Occipital lobe (tissue), 3 donors: ENCODE measurements at places on chromosomes 11 and 22. TPM values are rescaled to one million over a fixed set of nuclear protein-coding genes. Genes with fewer than 3 reads are reported as not detected.

DNA sequence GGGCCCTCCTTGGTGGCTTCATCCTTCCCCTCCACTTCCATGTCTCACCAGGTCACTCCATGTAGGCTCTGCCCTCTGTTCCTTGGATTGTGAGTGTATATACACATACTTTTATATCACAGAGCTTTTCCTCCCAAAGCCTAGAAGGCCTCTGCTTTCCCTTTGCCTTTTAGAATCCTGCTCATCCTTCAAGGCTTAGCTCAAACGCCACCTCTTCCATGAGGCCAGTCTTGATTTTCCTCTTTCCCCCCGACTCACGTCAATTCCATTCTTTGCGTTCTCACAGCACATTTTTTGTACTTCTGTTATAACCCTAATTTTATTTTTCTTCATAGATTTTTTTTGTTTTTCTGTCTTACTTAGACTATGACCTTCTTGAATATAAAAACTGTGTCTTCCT, 3.8 kb downstream of the ABCG4 start:
- no peak for DNase-seq

- DNase-seq: no peak
Measured at GRCh38 chr11:123475469-123475868, 45.4 kb downstream of the GRAMD1B start.

- DNase-seq: peak; percentile 88
Measured at GRCh38 chr11:75639762-75640181, 29.1 kb downstream of the MAP6 start.

- no peak for DNase-seq
Measured at GRCh38 chr11:19715373-19715772, 2.7 kb downstream of the NAV2 start.

- DNase-seq: no peak
Measured at GRCh38 chr22:22974795-22975580, 87.4 kb downstream of the IGLL5 start.

DNA sequence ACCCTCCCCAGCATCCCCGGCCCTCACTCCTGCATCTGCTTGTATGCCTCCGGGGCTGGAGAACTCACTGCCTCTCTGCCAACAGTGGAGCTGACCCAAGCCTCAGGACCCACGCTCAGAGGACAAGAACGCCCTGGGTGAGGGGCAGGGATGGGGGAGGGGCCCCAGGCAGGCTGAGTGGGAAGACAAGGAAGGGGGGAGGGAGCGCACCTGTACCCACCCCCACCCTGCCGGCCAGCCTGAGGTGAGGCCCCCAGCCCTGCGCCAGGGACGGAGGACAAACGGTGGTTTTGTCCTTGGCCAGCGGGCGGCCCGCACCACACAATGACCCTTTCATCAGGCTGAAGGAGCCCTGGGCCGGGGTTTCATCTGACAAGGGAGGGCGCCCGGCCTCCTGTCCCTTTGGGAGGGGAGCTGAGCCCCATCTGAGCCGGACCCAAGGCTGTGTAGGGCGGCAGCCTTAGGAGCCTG, 10.0 kb downstream of the WNT7B start:
- DNase-seq: no peak

DNA sequence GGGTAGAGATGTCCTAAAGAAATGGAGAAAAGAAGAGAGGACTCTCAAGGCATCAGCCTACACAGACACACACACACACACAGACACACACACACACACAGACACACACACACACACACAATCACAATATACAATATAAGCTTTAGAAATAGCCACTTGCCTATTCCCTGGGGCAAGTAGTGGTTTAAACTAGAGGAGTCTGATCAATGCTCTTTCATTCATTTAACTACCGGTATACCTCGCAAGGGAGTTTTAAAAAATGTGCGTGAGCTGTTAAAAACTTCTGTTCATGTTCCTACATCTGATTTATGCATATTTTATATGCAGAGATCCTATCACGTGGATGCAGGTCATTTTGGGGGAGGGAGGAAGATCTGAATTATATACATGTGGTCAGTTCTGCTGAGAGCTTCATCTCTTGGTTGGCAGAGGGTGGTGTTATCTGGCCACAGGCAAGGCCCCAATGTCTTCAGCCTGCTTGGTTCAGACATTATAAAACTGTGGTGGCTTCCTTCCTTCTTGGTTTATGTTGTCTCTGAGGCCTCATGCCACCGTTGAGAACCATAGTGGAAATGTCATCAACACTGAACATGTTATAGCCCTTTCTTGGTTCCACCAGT, 56.6 kb downstream of the SYT13 start:
- no peak for DNase-seq

SLC5A4 gene
- not detected for total RNA-seq

TIGD3 gene
- total RNA-seq: 4.5 TPM

C1QTNF4 gene
- total RNA-seq: 16.7 TPM

CCDC81 gene
- 3.0 TPM for total RNA-seq

GRK3 gene
- 62.9 TPM for total RNA-seq

GP1BB gene
- total RNA-seq: 21.8 TPM

SLC35E4 gene
- 5.5 TPM for total RNA-seq

DEPDC7 gene
- total RNA-seq: 3.1 TPM

CHEK2 gene
- total RNA-seq: 3.0 TPM
